Left ventricle myocardium superior (tissue), 1 donor: ENCODE measurements at places on chromosomes 3 and 15. TPM values are rescaled to one million over a fixed set of nuclear protein-coding genes. Genes with fewer than 3 reads are reported as not detected.

Gene ANKRD34C
- not detected for total RNA-seq

GRCh38 chr15:46344115-46344724, 709.4 kb downstream of the SQOR start:
- DNase-seq, result no peak

DNA sequence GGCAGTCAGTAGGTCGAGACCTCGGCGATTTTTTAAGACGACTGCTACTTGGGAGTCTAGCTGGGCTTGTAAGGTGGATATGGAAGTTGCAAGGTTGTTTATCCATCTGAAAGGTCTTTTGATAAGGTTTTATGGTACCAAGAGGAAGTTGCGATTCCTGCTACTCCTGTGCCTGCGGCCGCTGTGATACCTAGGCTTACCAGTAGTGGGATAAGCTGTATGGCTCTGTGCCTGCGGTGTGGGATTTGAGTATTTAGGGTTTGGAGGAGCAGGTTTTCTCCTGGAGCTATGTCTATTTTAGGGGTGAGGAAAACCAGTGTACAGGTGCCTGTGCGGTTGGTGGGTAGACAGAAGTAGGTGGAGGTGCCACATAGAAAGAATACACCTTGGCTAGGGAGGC, 1059.8 kb downstream of the SI start:
- no peak for DNase-seq

Gene CAMP
- total RNA-seq, result not detected

Gene PARP15
- total RNA-seq, result 0.52 TPM

Gene RSRC1
- 20.6 TPM for total RNA-seq

GRCh38 chr3:45277636-45278035, 51.5 kb upstream of the TMEM158 start:
- DNase-seq, result no peak

Gene WNT5A
- 4.2 TPM for total RNA-seq

DNA sequence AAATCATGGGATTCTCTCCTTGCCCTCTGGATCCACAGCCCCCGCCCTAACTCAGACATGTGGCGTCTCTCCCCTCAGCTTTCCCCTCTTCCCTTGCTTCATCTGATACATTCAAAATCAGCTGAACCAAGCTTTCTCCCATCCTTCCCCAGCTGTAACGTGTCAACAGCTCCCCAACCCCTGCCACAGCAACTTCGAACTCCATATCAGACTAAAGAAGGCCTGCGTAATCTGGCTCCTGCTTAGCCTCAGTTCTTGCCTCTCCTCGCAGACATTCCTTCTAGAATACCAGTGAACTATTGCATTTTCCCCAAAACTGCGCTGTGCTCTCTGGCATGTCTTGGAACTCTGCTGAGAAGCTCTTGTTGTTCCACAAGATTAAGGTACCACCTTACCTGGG, 18.3 kb downstream of the B4GALT4 start:
- DNase-seq, result no peak

- DNase-seq, result peak; percentile 73
Measured at GRCh38 chr3:128273109-128273840, 120.0 kb downstream of the EEFSEC start.

DNA sequence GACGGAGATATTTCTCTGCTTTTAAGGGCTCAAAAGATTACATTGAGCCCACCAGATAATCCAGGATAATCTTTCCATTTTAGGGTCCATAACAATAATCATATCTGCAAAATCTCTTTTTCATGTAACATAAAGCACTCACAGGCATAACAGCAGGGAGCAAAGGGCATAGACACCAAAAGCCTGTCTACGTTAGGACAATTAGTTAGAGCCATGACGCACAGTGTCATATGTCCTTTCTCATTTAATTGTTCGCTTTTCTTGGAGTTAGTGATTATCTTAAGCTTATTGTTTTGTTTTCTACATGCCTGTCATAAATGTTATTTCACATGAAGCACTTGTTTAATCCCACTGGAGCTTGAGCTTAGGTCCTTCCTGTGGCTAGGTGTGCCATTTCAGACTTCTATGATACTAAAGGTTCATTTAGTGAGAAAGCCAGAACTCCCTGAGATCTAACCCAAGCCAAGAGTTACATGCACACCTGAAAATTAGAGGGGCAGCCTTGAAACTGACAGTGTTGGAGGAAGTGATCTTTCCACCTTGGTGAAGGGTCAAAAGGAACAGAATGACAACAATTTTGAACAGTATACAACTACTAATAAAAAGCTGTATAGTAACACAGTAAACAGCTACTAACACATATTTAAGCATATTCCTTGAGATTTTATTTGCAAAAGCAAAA, 11.7 kb upstream of the HHATL start:
- DNase-seq, result no peak

Gene RYR3
- 0.02 TPM for total RNA-seq
